ENCODE measurements at places on chromosomes 2 and 18. TPM values are rescaled to one million over a fixed set of nuclear protein-coding genes. Genes with fewer than 3 reads are reported as not detected.

The SOX11 gene
- polyA plus RNA-seq = 19.0 TPM

The C1GALT1C1L gene
- polyA plus RNA-seq = 3.0 TPM

DNA sequence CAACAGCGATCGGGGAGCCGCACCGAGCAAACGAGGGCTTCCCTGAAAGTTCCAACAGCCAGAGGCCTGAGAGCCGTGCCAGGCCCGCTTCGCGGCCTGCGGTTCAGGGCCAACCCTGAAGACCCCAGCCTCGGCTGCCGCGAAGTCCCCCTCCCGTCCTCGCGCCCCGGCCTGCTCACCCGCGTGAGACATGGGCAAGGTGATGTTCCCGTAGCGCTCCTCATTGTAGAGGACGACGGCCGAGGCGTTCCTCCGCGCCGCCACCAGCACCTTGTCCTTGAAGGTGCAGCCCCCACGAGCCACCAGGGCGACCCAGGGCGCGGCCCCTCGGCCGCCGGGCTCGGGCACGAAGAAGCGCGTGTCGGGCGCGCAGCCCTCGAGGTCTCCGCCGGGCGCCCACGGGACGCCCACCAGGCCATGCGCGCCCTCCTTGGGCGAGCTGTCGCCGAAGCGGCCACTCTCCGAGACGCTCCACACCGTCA lies 510 bp downstream of the RNF149 start:
- no peak for DNase-seq

DNA sequence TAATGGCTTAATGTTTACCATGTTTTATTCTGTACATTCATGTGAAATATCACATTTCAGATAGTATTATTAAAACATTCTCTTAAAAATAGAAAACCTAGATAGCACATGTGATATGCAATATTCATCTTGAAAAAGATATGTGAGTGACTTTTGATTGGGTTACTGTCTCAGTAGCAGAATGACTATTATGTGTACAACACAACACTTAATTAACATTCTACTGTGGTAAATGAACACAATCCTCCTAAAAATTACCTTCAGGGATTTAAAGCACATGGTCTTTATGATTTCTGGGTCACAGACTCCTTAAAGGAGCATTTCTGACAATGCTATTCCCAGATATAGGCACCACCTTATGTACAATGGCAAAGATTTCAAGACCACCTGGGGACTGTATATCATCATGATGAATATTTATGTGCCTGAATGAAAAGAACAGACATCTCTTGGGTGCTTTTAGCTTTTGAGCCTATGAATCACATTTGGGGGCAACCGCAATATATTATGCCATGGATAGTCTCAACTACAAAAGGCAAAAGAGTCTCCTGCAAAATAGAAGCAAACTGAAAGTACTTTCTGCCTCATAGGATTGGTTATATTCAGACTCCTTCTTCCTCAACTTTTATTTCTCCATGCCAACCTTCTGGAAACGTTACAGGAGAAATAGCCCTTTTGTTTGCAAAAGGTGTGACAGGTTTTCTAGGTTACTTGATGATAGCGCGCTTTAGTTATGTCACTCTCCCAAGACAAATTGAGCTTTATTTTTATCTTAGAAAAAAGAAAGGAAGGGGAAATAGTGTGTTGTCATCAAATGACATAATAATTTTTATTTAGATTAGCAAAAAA lies 259.0 kb downstream of the CALCRL start:
- DNase-seq = no peak

GRCh38 chr2:43818761-43819160 lies 19.9 kb downstream of the ABCG5 start:
- DNase-seq = no peak

GRCh38 chr2:118124288-118124891 lies 36.1 kb downstream of the INSIG2 start:
- DNase-seq = no peak

GRCh38 chr2:13067508-13067907 lies 350.8 kb downstream of the TRIB2 start:
- DNase-seq = no peak

The KDM3A gene
- 81.9 TPM for polyA plus RNA-seq

- no peak for DNase-seq
These were observed 569.3 kb downstream of the TDRD15 start for GRCh38 chr2:21693081-21693480.

DNA sequence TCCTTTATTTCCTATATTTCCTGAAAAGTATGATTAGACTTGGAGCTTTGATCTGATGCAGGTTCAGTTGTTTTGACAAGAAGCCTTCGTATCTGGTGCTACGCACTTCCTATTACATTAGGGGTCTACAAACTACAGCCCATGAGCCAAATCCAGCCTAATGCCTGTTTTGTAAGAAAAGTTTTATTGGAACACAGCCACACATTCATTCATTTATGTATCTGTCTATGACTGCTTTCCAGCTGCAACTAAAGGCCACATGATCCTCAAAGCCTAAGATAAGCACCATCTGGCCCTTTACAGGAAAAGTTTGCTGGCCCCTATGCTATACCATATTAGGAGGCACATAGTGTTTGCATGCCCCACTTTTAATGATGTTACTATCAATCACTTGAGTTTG lies 26.0 kb downstream of the EIF2AK3 start:
- peak; percentile 29 for DNase-seq

The UGT1A10 gene
- polyA plus RNA-seq = not detected

DNA sequence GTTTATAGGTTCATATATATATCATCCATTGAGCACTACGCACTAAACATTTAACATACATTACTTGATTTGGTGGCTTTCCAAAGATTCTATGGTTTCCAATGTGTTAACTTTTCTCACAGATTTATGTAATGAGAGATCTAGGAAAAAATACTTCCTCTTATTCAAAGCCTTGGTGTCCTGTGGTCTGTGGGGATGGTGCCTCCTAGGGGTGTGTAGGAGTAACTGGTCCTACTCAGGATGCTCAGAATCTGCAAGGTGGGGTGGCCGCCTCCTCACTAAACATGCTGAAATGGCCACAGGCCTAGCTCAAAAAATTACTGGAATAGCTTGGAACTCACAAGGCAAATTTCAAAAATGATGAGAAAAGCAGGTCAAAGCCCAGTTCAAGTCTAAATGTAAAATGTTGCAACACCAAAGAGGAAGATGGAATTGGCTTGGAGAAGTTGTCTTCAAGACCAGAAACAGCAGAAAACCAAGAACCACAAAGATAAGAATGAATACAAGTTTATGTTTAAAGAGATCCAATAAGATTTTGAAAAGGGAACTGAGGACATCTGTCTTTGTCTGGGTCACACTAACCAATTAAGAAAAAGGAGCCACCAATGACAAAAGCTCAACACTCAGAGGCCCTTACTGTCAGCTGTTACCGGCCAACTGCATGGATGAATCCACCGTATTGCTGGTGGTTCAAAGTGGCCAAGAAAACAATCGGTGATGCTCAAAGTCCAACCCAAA lies 11.5 kb downstream of the GPR55 start:
- DNase-seq = no peak

DNA sequence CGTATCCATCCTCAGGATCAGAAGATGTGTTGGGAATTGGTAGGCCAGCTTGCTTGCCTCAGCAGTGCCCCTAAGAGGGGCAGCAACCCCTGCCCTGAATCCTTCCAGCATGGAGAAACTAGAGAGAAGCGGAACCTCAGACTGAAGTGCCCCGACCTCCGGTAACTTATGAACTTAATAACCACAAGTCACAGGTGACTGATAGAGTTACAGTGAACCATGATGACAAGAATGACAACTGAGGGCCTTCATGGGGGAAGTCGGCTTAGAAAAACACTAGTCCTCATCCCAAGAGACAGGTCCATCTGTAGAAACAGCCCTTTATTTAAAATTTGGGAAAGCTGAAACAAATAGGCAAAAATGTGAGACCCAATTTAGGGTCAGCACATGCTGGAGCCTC lies 42.5 kb upstream of the TMEM87B start:
- DNase-seq = no peak

GRCh38 chr2:233422649-233423551 lies 68.6 kb downstream of the DGKD start:
- no peak for DNase-seq

- no peak for DNase-seq
These were observed 55.1 kb downstream of the COL4A3 start for GRCh38 chr2:227219312-227220105.

GRCh38 chr2:168166902-168167510 lies 80.4 kb downstream of the STK39 start:
- no peak for DNase-seq

DNA sequence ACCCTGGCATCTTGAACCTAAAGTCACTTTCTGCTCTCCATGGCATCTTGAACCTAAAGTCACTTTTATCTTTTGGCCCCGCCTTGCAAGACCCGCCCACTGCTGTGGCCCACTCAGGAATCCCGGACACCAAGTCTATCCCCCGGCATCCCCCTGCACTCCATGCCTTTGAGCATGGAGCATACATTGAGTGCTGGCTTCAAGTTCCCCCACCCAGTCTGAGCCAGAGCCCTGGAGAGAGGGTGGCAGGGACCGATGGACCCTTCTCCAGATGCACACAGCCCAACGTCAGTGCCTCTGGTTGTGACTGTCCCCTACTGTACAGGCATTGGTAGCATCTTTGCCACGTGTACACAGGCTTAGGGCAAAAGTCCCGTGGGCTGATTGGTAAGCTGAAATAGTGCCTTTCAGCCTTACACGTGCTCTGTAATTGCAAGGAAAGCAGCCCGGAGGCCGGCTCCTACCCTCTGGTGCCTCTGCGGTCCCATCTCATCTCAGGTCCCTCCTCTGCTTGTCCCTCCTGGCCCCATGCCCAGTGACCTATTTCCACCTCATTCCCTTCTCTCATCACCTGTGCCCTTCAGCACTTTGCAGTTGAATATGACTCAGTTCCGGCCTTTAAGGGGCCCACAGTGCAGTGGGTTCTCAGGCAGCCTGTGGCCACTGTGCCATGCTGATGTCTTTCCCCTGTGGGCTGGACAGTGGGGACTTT lies 154.0 kb downstream of the INHBB start:
- no peak for DNase-seq

The HAUS1 gene
- polyA plus RNA-seq = 53.7 TPM

Data from renal cortex interstitium (tissue), 15 donors.